ENCODE measurements at places on chromosomes 1 and 21.

DNA sequence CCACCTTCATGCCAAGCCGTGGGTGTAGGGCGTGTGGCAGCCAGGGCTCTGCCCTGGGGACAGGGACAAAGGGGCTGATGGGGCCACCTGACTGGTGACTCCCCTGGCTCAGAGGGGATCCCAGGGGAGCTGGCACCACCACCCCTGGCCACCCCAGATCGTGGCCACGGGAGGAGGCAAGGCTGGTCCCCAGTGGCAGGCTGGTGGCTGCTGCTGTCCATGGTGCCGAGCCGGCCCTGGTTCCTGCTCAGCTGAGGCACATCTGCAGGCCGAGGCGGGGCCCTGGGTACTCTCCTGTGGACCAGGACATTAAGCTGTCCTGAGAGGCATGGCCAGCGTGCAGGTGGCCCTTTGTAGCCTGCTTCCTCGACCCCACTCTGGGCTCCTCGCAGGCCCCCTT is 6.5 kb downstream of the PLCH2 start:
- no peak for DNase-seq

- DNase-seq, result no peak
Measured at GRCh38 chr21:33162436-33162951, 67.2 kb upstream of the IFNAR2 start.

- no peak for DNase-seq
Measured at GRCh38 chr1:40762144-40762923, 21.3 kb upstream of the KCNQ4 start.

DNA sequence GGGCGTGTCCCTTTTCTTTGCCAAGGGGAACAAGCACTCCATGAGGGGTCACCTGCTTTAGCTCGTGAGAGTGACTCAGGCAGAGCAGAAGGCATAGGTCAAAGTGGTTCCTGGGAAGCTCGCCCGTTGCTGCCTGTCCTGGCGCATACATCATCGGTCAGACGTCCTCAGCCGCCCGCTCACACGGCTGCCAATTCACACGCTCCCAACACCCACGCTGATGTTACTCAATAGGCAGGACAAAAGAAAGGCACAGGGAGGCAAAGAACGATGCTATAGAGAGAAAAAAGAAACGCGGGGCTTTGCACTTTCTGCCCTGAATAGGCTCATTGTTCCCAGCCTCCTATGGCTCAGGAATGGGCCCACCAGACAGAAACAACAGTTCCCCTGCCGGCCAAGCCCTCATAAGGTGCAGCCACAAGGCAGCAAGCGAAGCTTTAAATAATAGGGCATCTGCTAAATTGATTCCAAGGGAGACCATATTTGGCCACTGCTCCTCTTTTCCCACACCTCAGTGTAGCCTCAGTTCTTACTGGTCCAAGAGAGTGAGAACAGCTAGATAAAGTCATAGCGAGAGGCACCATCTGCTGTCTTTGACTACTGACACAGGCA is 38.7 kb downstream of the VTCN1 start:
- DNase-seq, result no peak

- no peak for DNase-seq
Measured at GRCh38 chr1:238537641-238538040, 646.9 kb upstream of the ZP4 start.

DNA sequence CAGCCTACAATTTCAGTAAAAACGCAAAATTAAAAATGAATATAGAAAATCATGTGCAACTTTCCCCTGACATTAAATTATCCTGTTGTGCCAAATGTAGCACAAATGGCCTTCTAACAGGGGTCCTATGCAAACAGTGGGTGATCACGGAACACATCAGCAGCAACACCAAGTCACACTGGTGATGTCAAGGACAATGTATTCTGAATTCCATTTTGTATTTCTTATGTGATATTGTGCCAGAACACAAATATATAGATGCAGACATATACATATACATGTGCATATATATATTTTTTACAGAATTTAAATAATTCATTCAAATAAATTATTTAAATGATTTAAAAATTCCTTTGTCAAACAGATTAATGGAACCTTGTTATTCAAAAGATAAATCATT is 8.6 kb upstream of the ADGRL2 start:
- DNase-seq, result no peak

GRCh38 chr1:212141404-212141803 is 105.9 kb downstream of the DTL start:
- DNase-seq, result no peak

- DNase-seq, result no peak
Measured at GRCh38 chr1:170262276-170262939, 116.6 kb downstream of the NTMT2 start.

GRCh38 chr1:204331847-204332487 is 27.8 kb downstream of the PLEKHA6 start:
- no peak for DNase-seq

- DNase-seq, result no peak
Measured at GRCh38 chr1:112335351-112335750, 60.7 kb upstream of the CTTNBP2NL start.

DNA sequence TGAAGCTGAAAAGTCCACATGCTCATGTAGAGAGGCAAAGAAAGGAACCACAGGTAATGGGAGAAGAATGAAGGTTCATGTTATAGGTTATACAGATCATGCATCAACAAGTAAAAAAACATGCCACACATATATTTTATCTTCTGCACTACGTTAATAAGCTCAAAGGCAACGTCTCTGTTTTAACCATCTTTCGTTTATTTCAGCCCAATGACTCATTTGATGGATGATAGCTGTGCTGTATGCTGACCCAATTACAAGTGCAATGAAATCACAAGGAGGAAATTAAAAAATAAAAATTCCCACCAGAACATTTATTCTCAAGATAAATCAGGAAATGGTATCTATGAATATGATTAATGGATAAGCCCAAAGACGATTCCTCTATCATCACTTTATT is 24.6 kb downstream of the XCL1 start:
- no peak for DNase-seq

DNA sequence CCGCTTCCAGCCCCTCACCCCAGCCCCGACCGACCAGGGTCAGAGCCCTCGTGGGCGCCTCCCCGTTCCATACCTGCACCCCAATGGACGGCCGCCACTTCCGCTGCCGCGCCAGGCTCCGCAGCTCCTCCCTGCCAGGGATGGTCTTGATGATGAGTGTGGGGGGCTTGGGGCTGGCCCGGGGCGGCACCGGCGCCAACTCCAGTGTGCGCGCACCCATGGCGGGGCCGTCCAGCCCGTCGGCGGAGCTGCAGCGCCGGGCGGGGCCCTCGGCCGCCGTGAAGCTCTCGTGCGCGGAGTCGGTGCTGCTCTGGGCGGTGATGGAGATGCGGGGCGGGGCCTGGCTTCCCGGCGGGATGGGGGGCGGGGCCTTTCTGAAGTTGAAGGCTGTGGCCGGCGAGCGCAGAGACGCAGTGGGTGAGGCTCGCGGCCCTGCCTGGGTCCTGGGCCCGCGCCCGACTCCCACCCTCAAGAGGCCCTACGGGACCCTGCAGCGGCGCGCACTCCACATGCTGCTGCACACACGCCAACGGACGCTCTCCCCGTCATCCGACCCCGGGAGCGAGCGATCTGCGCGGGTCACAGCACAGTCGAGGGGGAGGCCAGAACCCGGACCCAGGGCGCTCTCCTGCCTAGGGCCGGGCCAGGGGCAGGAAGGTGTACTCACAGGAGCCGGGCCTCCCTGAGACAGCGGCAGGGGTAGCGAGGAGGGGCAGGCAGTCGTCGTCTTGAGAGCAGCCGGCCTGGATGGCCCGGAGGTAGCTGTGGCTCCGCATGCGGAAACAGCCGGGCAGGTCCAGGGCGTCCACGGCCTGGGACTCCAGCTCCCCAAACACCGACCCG is 26.1 kb upstream of the SMIM12 start:
- DNase-seq, result peak; percentile 66

GRCh38 chr1:61056573-61057439 is 25.6 kb upstream of the NFIA start:
- DNase-seq, result no peak

DNA sequence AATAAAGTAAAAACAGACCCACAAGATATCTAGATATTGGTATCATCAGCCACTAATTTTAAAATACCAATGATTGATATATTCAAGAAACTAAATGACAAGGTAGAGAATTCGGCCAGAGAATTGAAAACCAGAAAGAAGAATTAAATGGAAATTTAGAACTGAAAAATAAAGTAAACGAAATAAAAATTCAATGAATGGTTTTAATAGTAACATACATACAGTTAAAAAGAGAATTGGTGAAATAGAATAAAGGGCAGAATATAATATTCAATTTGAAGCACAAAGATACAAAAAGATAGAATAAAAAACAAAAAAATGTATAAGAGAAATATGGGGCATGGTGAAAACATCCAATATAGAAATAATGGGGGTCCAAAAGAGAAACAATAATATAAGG is 64.0 kb upstream of the GUCA2B start:
- no peak for DNase-seq
